ENCODE measurements at places on chromosomes 5 and 9.

GRCh38 chr5:176658007-176658599 lies 10.8 kb downstream of the TSPAN17 start:
- peak; percentile 79 for DNase-seq

DNA sequence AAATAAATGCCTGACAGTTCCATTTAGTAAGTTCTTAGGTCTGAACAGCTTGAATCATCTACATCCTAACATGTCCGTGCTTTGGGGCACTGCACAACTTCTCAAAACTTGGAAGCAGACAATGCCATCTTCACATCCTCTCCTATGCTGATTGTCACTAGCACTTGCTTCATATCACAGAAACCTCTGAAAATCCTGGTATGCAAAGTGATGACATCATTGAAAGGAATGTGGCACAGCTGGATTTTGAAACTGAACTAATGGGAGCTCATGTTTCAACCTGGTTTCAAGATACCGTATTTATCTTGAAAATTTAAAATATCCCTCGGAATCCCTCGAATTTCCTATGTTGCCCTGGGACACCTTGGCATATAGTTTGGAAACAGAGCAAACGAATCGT lies 490.2 kb upstream of the DAP start:
- no peak for DNase-seq

DNA sequence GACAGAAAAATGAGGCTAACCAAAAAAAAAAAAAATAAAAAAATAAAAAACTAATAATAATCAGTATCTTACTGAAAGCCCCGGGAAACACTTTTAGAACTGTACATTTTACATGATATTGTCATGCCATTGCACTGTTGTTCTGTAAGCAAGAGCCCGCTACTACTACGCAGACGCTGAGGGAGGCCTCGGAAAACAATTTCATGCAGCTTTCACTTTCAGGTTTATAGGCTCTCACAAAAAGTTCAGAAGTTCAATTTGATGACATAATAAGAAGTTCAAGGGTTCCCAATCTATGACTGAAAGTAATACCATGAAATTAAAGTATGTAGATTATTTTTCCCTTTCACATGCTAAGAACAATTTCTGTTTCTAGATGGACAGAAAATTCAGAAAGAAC lies 318.3 kb upstream of the ITGA1 start:
- DNase-seq = peak; percentile 23

DNA sequence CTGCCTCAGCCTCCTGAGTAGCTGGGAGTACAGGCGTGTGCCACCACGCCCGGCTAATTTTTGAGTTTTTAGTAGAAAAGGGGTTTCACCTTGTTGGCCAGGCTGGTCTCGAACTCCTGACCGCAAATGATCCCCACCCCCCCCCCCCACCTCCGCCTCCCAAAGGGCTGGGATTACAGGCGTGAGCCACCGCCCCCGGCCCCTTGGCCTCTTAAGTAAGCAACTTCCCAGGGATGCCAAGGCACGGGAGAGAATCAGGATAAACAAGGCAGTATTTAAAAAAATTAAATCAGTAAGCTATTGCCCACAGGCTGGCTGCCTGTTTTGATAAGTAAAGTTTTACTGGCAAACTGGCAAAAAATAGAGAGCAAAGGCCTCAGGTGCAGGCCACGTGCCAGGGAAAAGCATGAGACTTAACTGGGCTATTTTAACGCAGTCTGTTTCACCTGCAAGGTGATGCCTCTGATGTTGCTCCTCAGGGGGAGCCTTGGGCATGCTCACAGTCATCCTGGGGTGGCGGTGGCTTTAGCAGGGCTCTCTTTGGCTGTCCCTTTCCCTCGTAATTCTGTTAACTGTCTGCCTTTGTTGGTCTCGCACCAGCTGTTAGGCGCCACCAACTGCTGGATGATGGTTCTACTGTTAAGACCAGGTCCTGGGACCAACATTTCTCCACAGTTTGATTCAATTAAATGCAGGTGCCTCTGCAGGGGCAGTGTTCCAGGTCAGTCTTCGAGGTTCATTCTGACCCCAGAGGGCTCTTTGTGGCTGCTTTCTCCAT lies 19.4 kb upstream of the RNF130 start:
- DNase-seq = peak; percentile 43

DNA sequence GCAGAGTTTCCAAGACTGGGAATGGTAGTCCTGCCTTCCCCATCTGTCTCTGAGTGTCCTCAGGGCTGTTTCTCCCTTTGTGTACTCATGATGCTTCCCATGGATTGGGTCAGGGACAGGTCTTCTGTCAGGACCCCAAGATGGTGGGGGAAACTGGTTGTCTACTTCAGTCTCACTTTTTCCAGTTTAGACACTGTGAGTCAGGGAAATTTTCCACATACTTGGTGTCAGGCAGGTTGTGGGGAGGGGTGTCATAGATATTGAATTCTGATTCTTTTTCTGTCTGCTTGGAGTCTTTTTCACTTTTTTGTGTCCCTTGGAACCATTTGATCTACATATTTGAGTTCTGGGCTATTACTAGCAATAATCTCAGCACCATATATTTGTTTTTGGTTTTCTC lies 10.3 kb downstream of the POLK start:
- DNase-seq = no peak

DNA sequence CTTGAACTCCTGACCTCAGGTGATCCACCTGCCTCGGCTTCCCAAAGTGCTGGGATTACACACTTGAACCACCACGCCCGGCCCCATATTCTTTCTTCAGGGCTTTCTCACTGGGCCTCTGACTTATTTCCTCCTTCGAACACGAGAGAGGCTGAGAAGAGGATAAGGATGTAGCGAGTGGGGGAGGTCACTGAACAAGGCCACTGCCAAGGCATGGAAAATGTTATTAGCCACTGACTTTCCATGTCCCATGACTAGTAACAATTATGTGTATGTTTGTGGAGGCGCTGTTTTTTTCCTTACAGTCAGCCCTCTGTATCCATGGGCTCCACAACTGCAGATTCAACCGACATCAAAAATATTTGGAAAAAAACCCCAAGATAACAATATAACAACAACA lies 12.3 kb upstream of the FCHSD1 start:
- no peak for DNase-seq
